ENCODE measurements at places on chromosomes 11 and 22.

DNA sequence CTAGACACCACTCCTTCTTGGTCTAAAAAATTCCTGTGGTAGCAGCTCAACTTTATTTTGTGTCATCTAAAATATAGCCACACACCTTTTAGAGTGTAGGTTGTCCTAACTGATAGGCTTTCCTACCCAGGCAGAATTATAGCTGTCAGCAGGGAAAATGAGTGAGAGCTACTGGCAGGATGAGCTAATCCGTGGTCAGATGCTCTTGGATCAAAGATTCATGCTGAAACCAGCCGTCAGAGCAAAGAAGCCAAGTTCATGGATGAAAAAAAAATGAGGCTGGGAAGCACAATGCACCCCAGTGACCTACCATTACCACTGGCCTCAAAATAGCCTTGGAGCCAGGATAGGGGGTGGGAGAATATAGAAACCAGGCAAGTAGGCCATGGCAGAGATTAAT, 113.1 kb upstream of the BLID start:
- DNase-seq: no peak

GRCh38 chr11:12536566-12536965, 137.7 kb upstream of the TEAD1 start:
- DNase-seq: no peak

GRCh38 chr22:42945027-42945426, 69.9 kb downstream of the PACSIN2 start:
- no peak for DNase-seq

DNA sequence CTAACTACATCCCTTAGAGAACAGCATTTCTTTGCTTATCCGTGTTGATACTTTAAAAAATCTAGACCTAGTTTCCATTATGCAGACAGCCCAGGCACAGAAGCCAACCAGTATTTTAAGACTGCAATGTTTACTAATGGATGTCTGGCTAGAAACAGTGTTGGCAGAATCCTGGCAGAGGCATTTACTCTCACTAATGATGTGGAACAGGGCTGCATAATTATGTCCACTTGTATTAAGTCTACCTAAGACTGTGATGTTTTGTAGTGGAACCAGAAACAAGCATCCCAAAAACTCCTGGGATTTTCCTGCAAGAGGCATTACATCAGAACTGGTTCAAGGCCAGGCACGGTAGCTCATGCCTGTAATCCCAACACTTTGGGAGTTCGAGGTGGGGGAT, 50.2 kb upstream of the PICALM start:
- no peak for DNase-seq

DNA sequence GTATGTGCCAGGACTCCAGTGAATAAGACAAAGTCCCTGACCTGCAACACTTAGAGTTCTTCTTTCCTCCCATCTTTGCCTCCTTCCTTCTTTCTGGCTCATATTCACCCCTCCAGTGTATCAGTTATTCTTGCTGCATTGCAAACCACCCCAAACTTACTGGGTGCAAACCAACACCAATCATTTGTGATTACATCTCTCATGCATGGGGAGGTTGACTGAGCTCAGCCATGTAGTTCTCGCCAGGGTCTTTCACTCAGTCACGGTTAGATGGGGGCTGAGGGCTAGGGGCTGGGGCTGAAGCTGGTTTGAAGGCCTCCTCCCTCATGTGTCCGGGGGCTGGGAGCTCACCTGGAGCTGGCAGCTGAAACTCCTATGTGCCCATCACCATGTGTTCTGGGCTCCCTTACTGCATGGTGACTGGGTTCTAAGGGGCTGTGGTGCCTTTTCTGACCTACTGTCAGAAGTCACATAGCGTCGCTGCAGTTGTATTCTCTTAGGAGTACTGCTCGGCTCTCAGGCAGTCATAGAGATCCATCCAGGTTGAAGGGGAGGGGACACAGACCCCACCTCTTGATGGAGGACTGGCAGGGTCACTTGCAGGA, 35.0 kb upstream of the CACNG2 start:
- DNase-seq: no peak

- DNase-seq: no peak
Observed at GRCh38 chr22:36928196-36928595, 14.8 kb downstream of the CSF2RB start.

- no peak for DNase-seq
Observed at GRCh38 chr11:20712912-20713311, 43.5 kb downstream of the NELL1 start.

DNA sequence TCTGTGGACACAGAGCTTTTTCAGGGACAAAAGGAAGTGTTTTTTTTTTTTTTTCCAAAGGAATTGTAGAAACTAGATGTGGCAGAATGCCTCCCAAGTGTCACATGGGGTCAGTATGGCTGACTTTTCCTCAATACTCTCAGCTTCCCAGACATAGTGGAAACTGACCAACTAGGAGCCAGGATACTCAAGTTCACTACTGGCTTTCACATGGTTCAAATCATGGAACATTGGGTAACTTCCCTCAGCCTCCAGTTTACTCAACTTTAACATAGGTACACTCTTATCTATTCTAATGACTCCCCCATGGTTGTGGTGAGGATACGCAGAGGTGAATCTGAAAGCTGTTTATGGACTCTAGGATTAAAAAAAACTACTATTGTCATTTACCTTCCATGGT, 1.4 kb downstream of the SLC5A1 start:
- DNase-seq: no peak

DNA sequence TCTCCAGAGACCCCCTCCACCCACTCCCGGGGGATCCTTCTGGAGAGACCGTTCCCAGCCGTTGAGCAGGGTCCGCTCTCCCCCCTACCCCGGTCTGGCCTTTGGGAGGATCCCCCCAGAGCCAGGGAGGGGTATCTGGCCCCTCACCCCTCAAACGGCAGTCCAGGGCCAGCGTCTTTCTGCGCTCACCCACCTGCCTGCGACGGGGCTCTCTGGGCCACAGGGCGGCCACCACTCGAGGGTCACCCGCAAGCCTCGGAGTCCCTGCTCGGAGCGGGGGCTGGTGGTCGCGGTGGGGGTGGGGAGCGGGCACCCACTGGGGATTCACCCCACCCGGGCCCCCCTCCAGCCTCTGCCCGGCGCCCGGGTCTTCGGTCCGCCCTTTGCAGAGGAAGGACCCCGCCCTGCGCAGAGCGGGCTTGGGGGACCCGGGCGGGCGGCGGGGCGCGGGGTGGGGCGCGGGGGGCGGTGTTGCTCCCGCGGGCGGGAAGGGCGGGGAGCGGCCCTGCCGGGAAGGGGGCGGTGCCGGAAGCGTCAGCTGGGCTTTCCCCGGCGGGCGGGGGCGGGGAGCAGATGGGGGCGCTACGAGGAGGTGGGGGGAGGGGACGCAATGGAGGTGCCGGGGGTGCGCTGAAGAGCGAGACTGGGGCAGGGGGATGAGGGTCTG, 16.6 kb downstream of the CRELD2 start:
- DNase-seq: peak; percentile 95

- peak; percentile 72 for DNase-seq
Observed at GRCh38 chr22:28600546-28601143, 79.0 kb downstream of the TTC28 start.

DNA sequence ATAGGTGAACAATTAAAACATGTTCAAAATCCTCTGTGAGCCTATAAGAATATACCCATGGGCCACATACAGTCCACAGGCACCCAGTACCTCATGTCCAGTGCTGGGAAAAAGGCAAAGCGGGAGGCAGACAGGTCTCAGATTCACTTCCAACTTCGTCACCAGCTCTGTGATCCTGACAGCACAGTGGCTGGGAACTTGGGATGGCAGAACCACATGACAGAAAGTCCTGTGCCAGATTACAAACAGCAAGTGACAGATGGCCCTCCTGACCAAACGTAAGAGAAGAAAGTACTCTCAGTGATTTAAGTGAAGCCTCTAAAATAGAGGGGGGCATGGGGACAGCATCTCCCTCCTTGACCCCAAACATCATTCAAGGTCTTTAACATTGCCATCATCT, 5.8 kb downstream of the SLC1A2 start:
- no peak for DNase-seq

- DNase-seq: no peak
Observed at GRCh38 chr22:45880716-45881523, 96.0 kb downstream of the WNT7B start.

- no peak for DNase-seq
Observed at GRCh38 chr11:61579676-61580270, 1.1 kb downstream of the SYT7 start.

- DNase-seq: no peak
Observed at GRCh38 chr11:132779497-132779896, 752.8 kb downstream of the OPCML start.

All from suppressor macrophage treated with lipopolysaccharide for 4 hours (primary cell).